Hindlimb muscle (tissue), 1 donor: ENCODE measurements at places on chromosomes 5 and 9. TPM values are rescaled to one million over a fixed set of nuclear protein-coding genes. Genes with fewer than 3 reads are reported as not detected.

- no peak for DNase-seq
Observed at GRCh38 chr5:158022393-158022792, 163.4 kb upstream of the CLINT1 start.

- DNase-seq: no peak
Observed at GRCh38 chr9:137056739-137057415, 3.0 kb upstream of the ENTPD2 start.

DNA sequence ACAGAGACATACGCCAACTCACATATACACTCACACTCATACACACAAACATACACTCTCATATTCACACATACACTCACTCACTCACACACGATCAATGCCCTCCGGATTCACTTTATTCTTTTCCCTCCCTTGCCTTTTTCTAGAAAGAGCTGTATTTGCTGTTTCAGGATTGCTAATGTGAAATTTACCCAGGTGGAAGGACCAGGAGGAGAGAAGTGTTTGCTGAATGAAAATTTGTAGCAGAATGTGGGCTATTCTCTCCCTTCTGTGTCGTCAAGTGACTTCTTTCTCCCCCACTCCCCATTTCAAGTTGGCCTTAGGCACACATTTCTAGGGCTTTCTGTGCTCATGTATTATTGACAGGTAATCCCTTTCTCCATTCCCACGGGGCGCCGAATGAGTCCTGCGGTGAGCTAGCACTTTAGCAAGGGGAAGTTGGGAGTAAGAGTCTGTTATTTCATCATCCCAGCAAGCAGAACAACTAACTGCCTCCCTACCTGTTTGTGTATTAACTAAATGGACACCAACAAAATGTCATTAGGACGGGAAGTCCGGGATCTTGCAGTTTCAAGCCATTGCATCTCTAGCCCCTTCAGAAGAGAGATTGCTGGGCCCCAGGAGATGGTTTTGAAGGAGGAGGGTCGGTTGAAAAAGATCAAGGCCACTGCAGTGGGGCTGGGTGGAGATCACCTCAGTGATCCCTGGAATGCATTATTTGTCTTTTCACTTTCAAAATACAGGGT lies 97.1 kb upstream of the TAF11L2 start:
- no peak for DNase-seq

DNA sequence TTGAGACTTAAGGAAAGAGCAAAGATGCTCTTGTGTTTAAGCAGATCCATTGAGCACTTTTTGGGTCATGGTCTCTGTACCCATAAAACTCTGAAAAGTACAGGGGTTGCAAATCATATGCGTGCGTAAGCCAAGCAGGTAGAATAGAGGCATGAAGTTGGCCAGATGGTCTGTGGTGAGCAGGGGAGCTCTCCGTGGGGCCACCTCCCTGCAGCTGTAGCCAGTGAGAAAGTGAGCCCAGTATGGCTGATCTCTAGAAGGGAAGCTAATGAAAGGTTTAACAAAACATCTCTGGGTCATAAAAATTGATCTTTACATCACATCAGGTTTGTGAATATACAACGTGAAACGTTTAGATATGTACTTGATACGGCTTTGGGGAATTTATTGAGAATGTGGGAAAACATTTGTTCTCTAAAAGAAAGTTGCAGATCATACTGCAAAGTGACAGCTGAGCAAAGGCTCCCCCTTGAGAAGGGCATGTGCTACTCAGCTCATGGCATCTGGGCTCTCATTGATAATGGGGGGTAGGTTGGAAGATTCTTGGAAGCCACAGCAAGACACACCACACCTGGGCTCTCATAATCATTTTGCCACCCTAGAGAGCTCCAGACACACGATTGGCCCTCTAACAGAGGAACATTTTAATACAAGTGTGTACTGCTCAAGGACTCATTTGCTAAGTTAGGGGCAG lies 30.6 kb downstream of the SH3GL2 start:
- DNase-seq: no peak

DNA sequence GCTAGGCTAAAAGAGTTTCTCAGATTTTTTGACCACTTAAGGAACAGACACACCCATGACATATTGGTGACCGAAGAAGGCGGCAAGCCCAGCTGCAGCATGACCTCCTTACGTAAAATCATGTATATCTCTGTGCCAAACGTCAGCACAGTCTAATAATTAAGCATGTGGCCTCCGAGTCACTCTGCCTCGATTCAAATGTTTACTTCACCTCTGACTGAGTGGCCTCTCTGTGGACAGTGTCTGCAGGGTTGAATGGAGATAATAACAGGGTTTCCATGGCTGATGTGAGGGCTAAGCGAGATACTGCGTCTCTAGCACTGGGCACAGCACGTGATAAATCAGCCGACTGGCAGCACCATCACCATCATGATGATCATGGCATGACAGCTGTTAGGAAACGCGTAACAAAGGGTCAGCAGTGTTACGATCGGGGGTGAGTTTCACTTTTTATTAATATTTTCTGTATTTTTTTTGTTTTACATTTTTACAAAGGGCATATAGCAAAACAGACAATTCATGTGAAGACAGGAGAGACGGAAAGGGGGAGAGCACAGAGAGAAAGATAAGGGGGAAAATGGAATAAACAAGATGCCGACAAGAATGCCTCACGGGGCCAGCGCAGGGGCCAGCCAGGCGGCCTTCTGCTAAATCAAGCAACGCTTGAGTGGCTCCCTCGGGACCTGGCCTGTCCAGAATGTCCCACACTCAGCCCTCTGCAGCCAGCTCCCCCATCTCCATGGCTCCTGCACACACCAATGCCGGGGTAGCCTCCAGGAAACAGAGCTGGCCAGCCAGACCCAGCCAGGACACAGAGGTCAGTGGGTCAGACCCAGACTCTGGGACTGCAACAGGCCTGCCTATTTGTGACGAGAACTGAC lies 60.3 kb downstream of the ADAMTS2 start:
- no peak for DNase-seq

NMUR2 gene
- polyA plus RNA-seq: 0.22 TPM
